ENCODE measurements at places on chromosomes 16 and 17.
A peak's percentile ranks its signal among the peaks of the same experiment; 100 is the strongest.

DNA sequence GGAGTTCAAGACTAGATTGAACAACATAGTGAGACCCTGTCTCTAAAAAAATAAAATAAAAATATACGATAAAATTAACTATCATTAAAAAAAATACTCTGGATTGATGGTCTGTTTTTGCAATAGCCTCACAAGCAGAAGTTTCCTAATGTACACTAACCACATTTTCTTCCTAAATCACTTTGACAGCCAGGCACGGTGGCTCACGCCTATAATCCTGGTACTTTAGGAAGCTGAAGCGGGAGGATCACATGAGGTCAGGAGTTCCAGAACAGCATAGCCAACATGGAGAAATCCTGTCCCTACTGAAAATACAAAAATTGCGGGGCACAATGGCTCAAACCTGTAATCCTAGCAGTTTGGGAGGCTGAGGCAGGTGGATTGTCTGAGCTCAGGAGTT lies 64.7 kb downstream of the HELZ start:
- no peak for DNase-seq

- DNase-seq: no peak
Measured at GRCh38 chr16:73051961-73052360, 4.0 kb upstream of the ZFHX3 start.

DNA sequence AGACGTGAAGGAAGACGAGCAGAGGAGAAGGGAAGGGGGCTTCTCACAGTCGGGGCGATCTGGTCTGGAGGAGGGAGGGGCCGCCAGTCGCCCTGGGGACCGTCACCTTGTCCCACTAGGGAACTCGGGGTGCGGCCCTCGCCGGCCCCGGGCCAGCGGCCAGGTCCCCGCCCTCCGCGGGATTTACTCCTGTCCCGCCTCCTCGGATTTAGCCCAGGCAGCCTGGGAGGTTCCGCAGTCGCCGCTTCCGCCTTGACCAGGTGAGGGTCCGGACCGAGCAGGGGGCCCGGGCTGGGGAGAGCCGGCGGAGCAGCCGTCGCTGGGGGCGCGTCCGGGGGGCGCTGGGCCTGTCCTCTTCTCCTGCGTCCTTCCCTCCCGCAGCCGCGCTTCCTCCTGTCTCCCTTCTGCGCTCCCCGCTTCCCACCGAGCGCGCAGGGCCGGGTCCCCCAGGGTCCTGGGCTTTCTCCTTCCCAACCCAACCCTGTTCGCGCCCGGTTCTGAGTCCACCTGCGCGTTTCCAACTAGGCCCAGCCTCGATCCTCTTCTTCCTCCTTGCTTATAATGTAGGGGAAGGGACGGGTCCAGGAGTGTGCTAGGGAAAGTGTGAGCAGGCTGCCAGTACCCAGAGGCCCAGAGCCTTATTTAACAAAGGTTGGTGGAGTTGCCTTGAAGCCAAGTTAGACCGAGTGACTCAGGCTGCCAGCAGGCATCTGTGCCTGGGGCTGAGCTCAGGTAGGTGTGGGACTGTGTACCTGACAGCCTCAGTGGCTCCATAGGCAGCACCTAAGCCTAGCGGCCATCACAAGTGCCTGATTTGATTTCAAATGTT lies at the start of gene TNK1:
TNK1 (plus strand) TSS at position 235 of the 829 bp plus-strand sequence. CDS start 1,838 bp downstream, outside the sequence.
- DNase-seq: no peak

DNA sequence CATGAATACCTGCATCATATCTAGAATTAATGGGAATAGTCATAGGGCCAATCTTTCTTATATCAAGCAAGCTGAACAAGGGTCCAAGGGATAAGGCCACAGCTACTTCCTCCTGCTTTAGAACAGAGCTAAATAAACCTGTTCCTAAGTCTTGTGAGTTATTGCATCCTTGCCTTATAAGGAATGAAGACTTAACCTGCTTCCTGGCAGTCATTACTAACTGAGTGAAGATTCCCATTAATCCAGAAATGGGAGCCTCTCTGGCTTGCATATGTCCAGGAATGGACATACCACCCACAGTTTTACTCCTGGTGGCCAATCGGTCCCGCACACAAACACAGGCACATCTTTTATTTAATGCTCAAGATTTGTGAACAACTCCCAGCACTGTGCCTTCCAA lies 35.9 kb upstream of the SKAP1 start:
- no peak for DNase-seq

DNA sequence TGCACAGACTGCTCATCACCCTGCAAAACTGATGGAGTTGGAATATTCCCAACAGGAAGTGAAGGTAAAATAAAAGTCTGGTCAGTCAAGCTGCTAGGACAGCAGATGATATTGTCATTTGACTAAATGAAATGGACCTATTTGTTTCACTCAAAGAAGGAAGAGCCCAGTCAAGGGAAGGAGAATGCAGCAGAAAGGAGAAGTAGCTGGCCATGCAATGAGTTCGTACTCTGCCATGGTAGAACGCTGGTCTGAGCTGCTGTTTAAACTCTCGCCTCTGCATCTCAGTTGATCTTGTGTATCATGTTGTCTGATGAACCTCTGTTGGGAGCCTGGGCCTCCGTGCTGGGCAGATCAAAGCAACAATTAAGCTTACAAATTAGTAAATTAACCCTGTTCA lies 15.6 kb upstream of the YPEL2 start:
- no peak for DNase-seq

DNA sequence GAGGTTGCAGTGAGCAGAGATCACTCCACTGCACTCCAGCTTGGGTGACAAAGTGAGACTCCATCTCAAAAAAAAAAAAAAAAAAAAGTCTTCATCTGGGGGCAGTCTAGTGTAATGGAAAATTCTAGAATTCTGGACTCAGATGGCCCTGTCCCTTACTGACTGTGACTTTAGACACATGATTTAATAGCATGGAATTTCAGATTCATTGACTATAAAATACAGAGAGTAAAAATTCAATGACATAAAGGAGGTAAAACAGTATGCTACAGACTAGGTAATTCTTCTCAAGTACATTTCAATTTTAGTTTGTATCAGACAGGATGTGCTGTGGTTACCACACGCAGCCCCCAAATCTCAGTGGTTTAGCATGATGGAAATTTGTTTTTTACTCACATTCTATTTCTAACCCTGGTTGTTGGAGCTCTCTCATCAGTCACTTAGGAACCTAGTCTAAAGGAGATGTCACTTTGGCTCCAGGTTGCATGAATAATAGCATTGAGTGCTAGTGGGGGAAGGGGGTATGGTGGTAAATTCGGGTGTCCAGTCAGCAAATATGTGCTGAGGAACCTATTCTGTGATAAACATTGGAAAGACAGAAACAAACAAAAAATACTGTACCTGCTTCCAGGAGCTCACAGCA lies 444.0 kb downstream of the XYLT1 start:
- DNase-seq: no peak

DNA sequence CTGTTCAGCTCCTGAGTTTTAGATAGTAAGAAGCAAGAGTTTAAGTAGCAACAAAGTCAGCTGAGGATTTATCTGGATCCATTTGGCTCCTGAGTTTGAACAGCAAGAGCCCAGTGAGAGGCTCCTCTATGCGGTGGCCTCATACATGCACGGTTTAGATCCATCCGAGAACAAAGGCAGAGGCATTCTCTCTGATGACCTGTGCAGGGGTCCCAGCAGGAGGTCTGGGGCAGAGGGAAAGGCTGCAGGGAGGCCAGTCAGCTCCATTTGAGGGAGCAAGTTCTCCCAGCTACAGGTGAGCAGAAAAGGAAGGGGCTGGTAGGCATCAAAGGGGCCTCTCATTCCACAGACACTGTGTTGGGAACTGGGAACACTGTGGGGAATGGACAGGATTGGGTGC lies 16.5 kb downstream of the PITPNM3 start:
- no peak for DNase-seq

GRCh38 chr17:39167476-39167875 lies 1.5 kb upstream of the ARL5C start:
- no peak for DNase-seq

DNA sequence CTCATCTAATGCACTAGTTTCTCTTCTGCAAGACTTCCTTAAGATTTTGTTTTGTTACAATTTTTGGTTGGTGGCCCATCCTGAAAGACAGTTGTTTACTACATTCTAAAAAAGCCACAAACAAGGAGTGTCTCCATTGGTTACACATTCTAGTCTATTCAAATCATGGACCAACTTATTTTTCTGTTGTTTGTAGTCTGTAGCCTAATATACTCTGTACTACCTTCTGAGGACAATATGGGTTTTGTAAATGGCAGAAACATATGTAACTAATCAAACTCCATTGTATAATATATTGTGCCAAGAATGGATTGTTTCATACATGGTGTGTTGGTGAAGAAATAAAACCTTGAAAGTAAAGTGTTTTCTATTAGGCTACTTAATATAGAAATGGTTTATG lies 79.5 kb upstream of the DHX40 start:
- DNase-seq: no peak

- no peak for DNase-seq
Measured at GRCh38 chr16:77571115-77571862, 136.5 kb upstream of the ADAMTS18 start.

- no peak for DNase-seq
Measured at GRCh38 chr16:84537491-84538151, 33.2 kb upstream of the MEAK7 start.

- no peak for DNase-seq
Measured at GRCh38 chr17:43650471-43650870, 11.3 kb downstream of the MEOX1 start.

- no peak for DNase-seq
Measured at GRCh38 chr16:77327717-77328116, 107.1 kb downstream of the ADAMTS18 start.

DNA sequence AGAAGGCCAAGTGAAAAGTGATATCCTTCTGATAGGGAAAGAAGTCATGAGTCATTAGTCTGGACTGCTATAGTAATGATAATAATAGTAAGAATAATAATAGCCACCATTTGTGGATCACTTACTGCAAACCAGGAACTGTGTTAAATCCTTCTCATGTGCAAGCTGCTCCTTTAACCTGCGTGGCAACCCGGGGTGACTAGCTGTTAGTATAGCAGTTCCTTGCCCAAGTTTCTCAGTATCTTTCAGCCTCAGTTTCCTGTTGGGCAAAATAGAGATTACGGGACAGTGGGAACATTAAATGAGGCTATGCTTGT lies 129.5 kb downstream of the CDH13 start:
- peak; percentile 55 for DNase-seq

All from EL (cell line).